ENCODE measurements at places on chromosomes 16 and 17.

- peak; percentile 41 for DNase-seq
Measured at GRCh38 chr16:80806927-80807340, 2.5 kb upstream of the CDYL2 start.

DNA sequence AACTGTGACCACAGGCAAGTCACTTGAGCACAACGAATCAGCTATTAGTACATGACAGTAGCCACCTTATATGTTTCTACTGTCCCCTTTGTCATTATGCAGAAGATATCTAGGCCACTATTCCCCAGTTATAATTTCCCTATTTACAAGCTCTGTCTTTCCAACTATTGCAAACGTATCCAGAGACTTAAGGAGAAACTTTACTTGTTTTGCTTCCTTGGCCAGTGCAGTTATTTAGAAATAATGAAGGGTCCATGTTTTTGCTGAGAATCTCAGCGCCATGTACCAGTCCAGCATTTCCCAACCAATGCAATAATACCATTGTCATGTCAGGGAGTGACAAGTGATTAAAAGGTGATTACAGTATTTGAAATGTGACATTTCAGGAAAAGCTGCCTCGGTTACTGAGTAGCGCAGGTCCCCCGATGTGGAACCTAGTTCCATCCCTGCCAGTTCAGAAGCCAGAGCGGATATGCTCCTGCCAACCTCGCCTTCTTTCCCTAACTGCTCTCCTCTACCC lies 743 bp downstream of the ZNF624 start:
- no peak for DNase-seq

- no peak for DNase-seq
Measured at GRCh38 chr16:27772093-27772825, 222.3 kb downstream of the KATNIP start.

GRCh38 chr16:23857256-23857880 lies 21.6 kb downstream of the PRKCB start:
- DNase-seq = peak; percentile 69

- peak; percentile 75 for DNase-seq
Measured at GRCh38 chr16:81873843-81874752, 95.0 kb downstream of the PLCG2 start.

DNA sequence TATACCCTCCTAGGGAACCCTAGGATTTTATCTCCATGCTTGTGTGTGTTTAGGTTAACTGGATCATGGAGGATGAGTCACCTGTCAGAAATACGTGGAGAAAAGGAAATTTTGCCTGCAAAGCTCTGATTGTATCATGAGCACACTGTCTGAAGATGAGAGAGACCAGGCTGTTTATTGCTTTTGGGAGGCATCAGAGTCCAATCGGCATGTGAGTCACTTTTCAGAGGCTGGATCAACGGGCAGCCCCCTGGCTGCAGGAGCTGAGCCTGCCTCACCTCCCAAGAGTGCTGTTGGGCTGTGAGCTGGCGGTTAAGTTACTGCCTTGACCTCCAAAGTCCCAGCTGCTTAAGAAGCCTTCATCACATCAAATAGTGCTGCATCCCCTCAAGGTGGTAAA lies 41.5 kb upstream of the MED9 start:
- no peak for DNase-seq

DNA sequence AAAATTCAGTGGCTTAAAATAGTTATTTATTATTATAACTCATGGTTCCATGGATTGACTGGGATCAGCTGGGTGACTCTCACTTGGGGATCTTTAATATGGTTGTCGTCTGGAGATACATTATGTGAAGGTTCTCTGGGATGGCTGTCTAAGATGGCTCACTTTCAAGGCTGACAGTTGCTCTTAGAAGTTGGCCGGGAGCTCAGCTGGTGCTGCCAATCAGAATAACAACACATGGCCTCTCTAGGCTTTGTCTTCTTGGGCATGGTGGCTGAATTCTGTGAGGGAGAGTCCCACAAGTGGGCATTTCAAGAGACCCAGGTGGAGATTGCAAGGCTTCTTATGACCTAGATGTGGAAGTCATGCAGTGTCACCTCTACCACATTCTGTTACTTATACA lies 269.7 kb downstream of the CA10 start:
- DNase-seq = no peak

- DNase-seq = no peak
Measured at GRCh38 chr17:2259769-2260536, 43.6 kb downstream of the SMG6 start.

DNA sequence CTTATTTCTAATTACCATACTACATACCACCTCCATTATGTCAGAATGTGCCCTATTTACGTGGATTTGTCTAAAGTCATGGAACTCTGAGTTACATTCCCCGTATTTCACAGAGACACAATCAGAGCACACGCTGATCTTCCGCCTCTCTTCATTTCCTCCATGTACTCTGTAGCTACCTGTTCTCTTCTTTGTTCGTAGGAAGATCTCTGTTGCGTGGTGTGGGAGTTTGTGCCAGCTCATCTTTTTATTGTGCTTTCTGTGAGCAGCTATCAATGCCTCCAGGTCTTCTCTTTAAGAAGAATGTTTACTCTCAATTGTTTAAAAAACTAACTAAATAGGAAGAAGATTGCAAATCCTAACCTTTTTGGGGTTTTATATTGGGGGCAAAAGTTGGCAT lies 26.9 kb downstream of the NLRC5 start:
- DNase-seq = no peak

- DNase-seq = no peak
Measured at GRCh38 chr17:38637951-38638350, 32.2 kb upstream of the SRCIN1 start.

- no peak for DNase-seq
Measured at GRCh38 chr16:57471852-57472664, 9.6 kb downstream of the POLR2C start.

- DNase-seq = peak; percentile 5
Measured at GRCh38 chr16:85652431-85653221, 36.1 kb downstream of the GINS2 start.

GRCh38 chr17:68544111-68544915 lies 32.1 kb downstream of the PRKAR1A start:
- no peak for DNase-seq

DNA sequence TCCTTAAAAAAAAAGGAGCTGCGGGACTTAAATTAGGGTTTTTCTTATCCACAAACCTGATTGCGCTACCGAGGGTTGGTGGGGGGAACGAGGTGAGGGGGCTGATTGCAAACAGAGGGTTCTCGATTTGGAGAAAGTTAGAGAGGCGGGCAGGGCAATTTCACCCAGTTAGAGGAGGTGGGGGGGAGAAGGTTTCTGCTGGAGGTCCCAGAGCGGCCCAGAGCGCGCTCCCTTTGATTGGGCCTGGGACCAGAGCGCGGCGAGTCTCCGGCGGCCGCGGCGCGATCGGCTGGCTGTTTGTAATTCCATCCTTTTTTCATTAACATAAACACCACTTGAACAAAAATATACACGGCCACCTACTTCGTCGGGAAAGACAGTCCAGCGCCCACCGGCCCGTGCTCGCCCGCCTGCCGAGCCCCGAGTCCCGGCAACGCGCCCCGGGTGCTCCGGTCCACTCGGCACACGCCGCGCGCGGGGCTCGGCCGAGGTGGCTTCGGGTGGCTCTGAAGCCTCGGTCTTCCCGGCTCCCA lies 13.3 kb upstream of the FOXF1 start:
- no peak for DNase-seq

DNA sequence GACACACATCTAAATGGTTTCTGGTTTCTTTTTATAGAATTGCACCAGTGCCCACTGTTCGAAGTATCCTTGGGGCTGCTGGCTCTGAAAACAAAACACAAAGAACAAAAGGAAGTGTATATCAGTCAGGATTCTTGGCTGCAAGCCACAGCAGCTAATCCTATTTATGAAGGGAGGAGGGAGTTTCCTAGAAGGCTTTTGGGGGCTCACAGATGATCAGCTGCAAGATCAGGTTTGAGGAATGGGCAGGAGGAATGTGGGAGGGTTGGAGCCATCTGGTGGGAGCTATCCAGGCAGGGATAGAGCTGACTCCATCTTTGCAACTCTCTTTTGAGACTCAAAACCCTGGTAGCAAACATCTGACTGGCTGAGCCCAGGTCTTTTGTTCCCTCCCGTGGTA lies 118.3 kb upstream of the EEF2KMT start:
- no peak for DNase-seq

- DNase-seq = peak; percentile 25
Measured at GRCh38 chr17:48051706-48052486, 3.7 kb downstream of the NFE2L1 start.

DNA sequence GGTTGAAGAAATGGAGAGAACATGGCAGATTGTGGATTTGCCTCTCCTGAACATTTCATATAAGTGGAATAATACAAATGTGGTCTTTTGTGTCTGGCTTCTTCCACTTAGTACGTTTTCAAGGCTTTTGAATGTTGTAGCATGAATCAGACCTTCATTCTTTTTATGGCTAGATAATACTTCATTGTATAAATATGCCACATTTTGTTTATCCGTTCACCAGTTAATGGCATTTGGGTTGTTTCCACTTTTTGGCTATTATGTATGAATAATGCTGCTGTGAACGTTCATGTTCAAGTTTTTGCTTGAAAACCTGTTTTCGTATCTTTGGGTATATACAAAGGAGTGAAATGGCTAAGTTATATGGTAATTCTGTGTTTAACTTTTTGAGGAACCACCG lies 130.4 kb downstream of the TANC2 start:
- no peak for DNase-seq

DNA sequence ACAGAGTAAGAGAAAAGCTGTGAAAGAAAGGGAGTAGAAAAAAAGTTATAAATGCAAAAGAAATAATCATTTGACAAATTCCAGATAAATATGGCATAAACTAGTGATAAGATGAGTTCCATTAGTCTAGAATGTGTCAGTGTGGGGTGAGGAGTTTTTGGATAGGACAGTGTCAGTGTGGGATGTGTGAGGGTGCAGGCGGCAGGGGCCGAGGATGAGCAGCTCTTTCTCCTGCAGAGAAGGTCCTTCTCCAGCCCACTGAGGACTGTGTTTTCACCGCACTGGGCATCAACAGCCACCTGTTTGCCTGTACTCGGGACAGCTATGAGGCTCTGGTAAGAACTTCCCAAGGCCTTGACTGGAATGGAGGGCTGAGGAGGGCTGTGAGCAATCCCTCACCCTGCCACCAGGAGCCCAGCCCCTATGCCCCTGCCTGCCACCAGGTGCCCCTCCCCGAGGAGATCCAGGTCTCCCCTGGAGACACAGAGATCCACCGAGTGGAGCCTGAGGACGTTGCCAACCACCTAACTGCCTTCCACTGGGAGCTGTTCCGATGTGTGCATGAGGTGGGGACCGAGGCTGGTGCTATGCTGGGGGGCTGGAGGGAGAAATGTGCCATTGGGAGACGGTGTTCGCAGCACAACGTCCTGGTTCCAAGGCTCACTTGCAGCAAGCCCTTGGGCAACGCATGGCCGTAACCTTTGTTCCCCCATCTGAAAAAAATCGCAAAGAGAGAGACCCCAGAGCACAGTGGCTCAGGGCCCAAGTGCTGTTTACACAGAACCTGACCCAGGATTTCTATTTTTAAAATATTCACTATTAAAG lies 13.1 kb downstream of the RAPGEFL1 start:
- no peak for DNase-seq

GRCh38 chr16:87306516-87306915 lies 10.7 kb downstream of the C16orf95 start:
- no peak for DNase-seq

DNA sequence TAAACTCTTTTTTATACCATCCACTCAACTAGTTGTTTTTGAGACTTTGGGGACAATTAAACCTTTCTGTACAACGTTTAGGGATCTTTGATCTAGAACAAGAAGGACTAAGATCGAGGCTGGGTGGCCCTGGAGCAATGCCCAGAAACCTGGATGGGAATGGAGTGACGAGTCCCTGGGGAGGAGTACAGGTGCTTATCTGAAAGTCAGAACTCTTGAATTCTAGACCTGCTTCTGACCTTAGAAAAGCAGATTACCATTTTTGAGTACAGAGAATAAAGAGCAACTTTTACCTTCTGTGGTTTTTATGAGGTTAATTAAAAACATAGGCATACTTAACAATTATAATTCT lies 17.8 kb downstream of the UBE2Z start:
- no peak for DNase-seq

DNA sequence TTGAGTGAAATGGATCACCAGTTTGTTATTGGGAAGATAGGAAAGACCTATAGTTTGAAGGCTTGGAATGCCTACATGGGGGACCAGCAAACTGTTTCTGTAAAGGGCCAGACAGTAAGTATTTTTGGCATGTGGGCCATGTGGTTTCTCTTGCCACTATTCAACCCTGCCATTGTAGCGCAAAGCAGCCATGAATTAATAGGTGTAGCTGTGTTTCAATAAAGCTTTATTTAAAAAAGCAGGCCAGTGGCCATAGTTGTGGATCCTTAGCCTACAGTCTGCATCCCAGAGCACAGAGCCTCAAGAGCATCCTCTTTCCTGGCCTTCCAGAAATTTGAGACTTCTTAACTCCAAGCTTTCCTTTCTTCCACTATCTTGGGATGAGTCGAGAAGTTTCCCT lies 29.3 kb downstream of the ABAT start:
- DNase-seq = no peak

DNA sequence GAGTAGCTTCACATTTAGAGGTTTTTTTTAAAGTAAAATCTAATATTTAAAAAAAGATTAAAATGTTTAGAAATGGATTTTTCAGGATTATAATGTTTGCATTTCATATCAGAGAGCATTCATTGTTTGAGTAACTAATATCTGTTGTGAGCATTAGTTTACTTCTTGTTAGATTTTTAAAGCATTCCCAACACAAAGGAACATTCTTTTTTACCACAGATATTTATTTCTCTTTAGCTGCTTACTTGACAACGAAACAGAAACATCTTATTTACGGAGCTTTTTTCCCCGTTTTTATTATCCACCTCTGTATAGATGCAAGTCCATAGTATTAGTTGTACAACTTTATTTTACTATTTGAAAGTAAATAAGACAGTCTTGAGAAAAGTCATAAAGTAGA lies 53.0 kb downstream of the NFAT5 start:
- DNase-seq = no peak

DNA sequence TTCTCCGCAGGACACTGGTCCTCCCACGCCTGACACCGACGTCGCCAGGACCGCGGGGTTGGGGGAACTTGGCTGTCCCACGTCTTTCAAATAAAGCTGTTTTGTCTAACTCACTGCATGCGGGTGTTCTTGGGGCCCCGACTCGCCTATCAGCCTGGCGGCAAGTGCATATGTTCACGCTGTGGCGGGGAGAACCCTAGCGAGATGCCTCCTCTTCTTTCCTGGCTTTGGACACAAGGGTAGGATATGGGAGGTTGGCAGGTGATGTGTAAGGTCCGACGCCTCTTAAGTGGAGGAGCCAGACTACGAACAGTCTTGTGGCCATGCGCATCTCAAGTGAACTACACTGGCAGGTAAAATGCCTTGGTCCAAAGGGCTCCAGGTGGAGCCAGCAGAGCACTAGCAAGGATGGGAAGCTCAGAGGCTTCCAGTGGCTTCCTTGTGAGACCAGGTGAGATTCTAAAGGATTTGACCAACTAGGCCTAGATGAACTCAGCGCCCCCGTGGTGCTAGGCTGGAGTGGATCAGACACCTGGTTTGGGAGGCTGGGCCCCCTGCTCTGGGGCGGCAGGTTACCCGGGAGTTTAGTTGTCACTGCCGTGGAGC lies 873 bp upstream of the RPS2 start:
- DNase-seq = peak; percentile 40

GRCh38 chr16:17476414-17477259 lies 5.9 kb upstream of the XYLT1 start:
- peak; percentile 71 for DNase-seq

- peak; percentile 66 for DNase-seq
Measured at GRCh38 chr16:66961065-66961744, at the start of gene CES3. Gene CES3 (plus strand): TSS chr16:66961266. CDS start chr16:66961308, 42 bp downstream.

All from suppressor macrophage (primary cell).